ENCODE measurements at places on chromosomes 5 and 9.

DNA sequence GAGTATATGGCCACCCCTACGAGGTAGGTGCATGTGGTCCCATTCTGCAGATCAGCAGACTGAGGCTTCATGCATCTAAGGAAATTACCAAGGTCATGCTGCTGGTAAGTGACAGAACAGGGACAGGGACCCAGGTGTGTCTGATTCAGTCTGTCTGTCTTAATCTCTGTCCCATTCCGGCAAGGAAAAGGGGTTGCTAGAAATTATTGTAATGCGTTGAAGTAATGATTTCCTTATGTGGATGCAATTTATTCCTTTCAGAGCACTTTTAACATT lies 76.8 kb downstream of the AMBP start:
- no peak for DNase-seq

DNA sequence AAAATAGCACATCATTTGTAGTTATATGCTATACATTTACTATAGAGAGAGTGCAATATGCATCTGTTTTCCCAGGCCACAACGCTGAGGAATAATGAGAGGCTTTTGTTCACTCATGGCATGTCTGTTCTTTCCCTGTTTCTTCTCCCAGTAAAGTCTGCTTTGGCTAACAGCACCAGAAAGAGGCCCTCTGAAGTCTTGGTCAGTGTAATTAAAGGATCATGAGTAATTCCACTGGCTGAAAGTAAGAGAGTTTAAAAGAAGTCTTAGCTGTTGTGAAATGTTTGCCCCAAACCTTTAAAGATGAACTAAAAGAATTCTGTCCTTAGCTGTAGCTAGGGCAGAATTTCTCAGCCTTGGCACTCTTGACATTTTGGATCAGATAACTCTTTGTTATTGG lies 228.8 kb downstream of the TLE4 start:
- DNase-seq, result no peak

- DNase-seq, result no peak
These were observed 2031.8 kb upstream of the CDH6 start for GRCh38 chr5:29161399-29162291.

DNA sequence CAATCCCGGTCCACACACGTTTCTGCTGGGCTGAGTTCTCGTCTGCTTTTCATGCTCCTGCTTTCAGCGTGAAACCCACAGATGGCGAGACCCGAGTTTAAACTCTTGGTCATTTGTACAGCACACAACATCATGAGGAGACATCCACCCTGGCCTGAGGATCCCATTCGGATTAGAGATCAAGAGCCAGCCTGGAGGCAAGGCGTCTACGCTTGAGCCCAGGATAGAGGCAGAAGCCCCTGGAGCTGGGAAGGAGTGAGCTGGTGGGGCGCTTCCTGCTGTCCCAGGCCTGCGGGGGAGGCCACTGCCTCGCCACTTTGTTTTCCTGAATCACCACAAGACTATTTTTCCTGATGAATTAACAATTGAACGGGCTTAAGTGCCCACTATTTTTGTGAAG lies 281.9 kb upstream of the IRX4 start:
- no peak for DNase-seq
